ENCODE measurements at places on chromosomes 6 and 20.

- DNase-seq = no peak
Measured at GRCh38 chr20:57856658-57857057, 146.8 kb upstream of the PMEPA1 start.

GRCh38 chr6:41659935-41660334, 21.7 kb downstream of the MDFI start:
- no peak for DNase-seq

DNA sequence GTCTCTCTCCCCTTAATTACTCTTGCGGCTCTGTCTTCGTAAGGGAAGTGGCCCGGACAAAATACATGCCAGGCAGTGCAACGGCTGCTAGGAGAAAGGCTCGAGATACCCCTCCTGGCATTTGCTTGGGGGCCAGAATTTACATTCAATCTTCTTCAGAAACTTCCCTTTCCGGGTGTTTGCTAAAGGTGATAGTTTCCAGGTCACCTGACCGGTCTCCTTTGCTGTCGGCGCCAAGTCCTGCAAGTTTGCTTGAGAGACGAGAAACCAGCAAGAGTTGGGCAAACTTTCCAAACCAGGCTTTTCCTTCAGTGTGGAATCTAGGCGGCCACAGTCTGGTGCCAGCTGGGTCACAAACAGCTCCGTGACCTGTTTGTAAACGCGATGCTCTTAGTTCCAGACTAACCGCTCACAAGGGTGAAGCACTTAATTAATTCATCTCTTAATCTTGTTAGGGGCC, 563 bp upstream of the SRSF3 start:
- peak; percentile 36 for DNase-seq

DNA sequence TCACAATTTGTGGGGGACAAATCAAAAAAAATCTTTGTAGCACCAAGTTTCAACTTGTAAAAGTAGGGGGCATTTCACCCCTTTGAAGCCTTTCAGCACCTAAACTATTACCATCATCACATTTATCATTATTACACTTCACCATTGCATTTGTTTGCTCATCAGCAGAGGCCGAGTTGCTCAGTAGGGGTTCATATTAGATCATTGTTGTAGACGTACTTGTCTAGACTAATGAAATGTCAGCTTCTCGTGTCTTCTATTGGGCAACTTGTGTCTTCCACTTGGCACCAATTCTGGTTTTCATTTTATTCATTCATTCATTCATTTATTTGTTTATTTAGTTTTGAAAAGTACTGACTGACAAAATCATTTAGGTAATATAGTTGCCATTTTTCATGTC, 338.3 kb upstream of the KCNQ5 start:
- no peak for DNase-seq

DNA sequence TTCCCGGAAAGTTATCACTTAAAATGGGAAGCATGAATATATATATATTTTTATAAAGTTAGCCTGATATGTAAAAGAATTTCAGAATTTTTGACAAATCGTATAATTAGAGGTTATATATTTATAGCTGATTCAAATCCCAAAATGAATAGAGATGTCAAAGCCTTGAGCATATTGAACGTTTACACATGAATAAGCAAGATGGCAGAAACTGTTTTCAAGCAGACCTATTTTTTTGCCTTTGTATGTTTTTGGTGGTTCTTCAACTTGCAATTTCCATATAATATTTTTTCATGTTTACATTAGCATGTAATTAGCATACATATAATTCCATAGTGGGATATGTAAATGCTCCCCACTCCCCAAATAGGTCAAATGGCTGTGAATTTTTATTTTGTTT, 189.9 kb downstream of the PRL start:
- no peak for DNase-seq

DNA sequence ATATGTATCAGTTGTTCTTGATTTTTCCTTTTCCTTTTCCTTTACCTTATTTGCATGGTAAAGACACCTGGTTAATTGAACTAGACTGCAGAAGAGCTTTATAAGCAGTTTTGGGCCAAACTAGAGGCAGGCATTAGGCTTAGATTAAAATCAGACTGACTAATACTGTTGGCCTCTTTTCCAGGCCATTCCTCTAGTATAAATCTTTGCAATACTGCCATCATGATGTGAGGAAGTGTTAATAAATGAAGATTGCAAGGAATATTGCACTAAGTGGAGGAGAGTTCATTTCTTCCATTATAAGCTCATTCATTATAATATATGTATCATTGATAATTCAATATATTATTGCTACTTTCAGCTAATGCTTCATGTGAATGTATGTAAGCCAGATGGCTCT, 163.8 kb downstream of the MMUT start:
- DNase-seq = no peak

DNA sequence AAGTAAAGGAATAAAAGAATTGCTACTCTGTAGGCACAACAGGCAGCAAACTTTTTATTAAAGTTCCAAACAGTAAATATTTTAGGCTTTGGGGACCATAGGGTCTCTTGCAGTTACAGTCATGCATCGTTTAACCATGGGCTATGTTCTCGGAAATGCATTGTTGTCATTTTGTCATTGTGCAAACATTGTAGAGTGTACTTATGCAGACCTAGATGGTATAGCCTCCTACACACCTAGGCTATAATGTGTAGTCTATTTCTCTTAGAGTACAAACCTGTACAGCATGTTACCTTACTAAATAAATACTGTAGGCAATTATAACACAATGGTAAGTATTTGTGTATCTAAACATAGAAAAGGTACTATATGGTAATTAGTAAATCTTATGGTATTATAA, 54.7 kb downstream of the CDS2 start:
- DNase-seq = no peak

DNA sequence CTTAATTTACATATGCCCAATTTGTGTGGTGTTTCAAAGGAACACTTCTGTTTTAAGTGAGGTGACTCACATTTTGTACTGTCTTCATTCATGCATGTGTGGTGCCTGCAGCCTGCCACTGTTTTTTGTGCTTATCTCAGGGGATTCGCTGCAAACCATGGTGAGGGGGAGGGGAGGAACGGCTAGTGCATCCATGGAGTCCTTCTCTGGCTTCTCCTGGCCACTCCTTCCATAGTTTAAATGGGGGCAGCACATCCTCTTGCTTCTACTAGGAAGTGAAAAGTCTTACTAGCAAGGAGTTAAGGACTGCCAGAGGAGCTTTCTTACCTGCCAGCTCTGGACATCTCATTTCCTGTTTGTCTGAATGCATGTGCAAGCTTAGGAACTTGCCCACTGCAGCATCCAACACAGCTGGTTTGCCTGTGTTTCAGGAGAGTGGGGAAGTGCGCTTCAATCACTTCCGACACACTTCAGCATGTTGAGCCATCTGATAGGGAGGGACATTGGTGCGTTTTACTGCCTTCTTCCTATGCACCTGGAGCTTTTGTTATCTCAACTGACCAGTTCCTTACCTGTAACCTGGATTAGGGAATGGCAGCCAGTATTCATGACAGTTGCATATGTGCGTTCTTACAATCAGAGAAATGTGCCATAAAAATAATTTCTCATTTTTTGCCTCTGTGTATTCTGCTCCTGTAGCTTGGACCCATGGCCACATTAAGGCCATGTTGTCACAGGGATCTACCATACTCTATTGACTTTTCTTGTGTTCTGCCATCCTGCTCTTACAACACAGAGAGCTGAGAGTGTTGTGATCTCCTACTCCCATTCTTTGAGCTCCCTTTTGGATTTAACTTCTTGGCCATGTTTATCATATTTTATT, 211.3 kb downstream of the ARID1B start:
- no peak for DNase-seq

DNA sequence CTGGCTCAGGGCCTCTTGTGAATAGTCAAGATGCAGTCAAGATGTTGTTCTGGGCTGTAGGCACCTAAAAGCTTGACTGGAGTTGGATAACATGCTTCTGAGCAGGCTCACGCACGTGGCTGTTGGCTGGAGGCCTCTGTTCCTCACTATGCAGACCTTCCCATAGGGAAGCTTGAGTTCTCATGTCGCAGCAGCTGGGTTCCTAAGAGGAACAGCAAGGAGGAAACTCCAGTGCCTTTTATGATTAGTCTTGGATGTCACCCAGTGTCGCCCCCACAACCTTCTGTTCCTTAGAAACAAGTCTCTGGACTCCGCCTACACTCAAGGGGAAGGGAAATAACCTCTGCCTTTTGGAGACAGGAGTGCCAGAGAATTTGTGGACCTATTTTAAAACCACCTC, 210.7 kb downstream of the BCAS1 start:
- no peak for DNase-seq

- DNase-seq = no peak
Measured at GRCh38 chr6:43746071-43746470, 23.9 kb upstream of the VEGFA start.

- no peak for DNase-seq
Measured at GRCh38 chr6:74798302-74798701, 407.6 kb downstream of the COL12A1 start.

GRCh38 chr6:14917109-14917910, 328.6 kb upstream of the JARID2 start:
- no peak for DNase-seq

- no peak for DNase-seq
Measured at GRCh38 chr6:44162876-44163625, 4.4 kb downstream of the CAPN11 start.

- no peak for DNase-seq
Measured at GRCh38 chr6:89353118-89353556, 615 bp upstream of the UBE2J1 start.

GRCh38 chr20:56278196-56278595, 29.7 kb downstream of the MC3R start:
- no peak for DNase-seq

DNA sequence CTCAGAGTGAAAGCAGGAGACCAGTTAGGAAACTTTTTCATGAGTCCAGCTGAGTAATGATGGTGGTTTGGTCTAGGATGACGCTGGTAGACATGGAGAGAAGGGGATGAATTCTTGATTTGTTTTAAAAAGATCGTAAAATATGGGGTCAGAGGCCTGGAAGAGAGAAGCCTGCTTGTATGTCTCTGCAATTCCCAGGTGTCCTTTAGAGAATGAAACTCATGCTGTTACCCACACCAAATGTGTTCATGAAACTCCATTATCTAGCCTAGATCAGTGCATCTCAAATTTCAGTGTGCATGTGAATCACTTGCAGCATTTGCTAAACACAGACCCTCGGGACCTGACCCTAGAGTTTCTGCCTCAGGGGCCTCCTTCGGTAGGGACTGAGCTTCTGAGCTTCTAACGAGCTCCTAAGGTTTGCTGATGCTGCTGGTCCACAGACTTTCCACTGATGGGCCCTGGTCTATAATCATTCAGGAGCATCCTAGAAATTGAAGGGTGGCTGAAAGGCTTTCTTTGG, 302.0 kb upstream of the PLCB4 start:
- peak; percentile 10 for DNase-seq

GRCh38 chr6:36914227-36914794, 28.6 kb downstream of the C6orf89 start:
- no peak for DNase-seq

- no peak for DNase-seq
Measured at GRCh38 chr6:126447367-126447766, 107.5 kb downstream of the CENPW start.

DNA sequence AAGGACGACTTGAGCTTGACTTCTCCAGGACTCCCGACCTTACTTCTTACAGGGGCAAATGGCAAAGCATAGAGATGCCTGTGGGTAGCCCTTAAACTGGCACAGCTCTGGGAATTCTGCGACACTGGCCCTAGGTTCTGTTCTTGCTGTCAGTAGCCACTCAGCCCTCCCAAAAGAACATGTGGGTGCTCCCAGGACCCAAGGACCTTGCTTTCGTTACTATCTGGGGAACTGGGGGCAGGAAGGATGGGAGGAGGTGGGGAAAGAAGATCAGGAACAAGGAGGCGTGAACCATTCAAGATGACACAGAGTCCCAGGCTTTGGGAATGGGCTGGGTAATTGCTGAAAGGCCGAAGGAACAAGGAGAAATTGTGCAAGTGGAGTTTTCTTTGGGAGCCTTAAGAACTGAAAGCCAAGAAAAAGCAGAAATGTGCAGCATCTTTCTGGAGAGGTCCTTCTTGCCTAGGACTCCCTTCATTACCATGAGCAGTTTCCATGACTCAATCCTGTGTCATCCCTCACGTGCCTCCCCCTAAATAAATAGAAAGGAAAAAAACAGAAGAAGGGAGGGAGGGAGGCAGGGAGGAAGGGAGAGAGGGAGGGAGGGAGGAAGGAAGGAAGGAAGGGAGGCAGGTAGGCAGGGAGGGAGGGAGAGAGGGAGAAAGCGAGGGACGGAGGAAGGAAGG, 284.6 kb upstream of the FOXQ1 start:
- DNase-seq = no peak

GRCh38 chr6:25747477-25747876, 7.1 kb upstream of the SLC17A4 start:
- no peak for DNase-seq

- DNase-seq = no peak
Measured at GRCh38 chr6:48061265-48061990, 49.6 kb downstream of the PTCHD4 start.

DNA sequence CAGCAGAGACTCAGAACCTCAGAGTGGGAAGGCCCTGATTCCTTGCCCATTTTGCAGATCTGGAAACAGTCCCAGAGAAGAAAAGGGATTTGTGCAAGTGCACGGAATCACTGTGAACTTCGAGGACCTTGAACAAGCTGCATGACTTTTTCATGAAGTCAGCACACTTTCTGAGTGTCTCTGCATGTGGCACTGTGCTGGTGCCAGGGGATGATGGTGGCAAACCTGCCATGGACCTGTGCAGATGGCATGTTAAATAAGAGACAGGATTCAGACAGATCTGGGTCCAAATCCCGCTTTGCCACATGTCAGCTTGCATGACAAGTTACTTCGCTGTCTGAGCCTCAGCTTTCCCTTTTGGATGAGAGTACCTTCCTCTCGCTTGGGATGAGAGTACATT, 26.8 kb downstream of the ZNF831 start:
- DNase-seq = no peak

- peak; percentile 49 for DNase-seq
Measured at GRCh38 chr6:21664314-21665109, 71.0 kb downstream of the SOX4 start.

- DNase-seq = no peak
Measured at GRCh38 chr20:5786930-5787795, 37.0 kb downstream of the SHLD1 start.

DNA sequence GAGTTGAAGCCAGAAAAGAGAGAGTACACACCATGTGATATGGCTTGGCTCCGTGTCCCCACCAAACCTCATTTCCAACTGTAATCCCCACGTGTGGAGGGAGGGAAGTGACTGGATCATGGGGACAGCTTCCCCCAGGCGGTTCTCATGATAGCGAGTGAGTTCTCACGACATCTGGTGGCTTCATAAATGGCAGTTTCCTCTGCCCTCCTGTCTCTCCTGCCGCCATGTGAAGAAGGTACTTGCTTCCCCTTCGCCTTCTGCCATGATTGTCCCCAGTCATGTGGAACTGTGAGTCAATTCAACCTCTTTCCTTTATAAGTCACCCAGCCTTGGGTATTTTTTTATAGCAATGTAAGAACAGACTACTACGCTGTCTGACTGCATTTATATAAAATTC, 40.3 kb downstream of the TAF4 start:
- DNase-seq = no peak

- no peak for DNase-seq
Measured at GRCh38 chr20:23205611-23206041, 119.5 kb upstream of the CD93 start.

- DNase-seq = no peak
Measured at GRCh38 chr20:43057317-43057716, 132.4 kb downstream of the PTPRT start.

GRCh38 chr20:57504411-57504810, 20.5 kb downstream of the CTCFL start:
- no peak for DNase-seq
